ENCODE measurements at places on chromosomes 3 and 15. TPM values are rescaled to one million over a fixed set of nuclear protein-coding genes. Genes with fewer than 3 reads are reported as not detected.

- no peaks in the 10 kb centered on the region for H3K27me3 ChIP-seq
- peaks cover 21% of the 10 kb centered on the region for H3K36me3 ChIP-seq
- DNase-seq: no peak
- H3K27ac ChIP-seq: no peak overlapping the region
- H3K4me3 ChIP-seq: no peak overlapping the region
- peaks cover 13% of the 10 kb centered on the region for H3K4me1 ChIP-seq
These were observed 11.4 kb downstream of the TM4SF1 start for GRCh38 chr3:149366031-149366430.

GRCh38 chr15:66508293-66508883, 3.3 kb downstream of the ZWILCH start:
- no peak overlapping the region for H3K4me3 ChIP-seq
- DNase-seq: no peak
- H3K4me1 ChIP-seq: peaks cover 3% of the 10 kb centered on the region
- no peak overlapping the region for H3K27ac ChIP-seq
- H3K36me3 ChIP-seq: peaks cover 6% of the 10 kb centered on the region

DNA sequence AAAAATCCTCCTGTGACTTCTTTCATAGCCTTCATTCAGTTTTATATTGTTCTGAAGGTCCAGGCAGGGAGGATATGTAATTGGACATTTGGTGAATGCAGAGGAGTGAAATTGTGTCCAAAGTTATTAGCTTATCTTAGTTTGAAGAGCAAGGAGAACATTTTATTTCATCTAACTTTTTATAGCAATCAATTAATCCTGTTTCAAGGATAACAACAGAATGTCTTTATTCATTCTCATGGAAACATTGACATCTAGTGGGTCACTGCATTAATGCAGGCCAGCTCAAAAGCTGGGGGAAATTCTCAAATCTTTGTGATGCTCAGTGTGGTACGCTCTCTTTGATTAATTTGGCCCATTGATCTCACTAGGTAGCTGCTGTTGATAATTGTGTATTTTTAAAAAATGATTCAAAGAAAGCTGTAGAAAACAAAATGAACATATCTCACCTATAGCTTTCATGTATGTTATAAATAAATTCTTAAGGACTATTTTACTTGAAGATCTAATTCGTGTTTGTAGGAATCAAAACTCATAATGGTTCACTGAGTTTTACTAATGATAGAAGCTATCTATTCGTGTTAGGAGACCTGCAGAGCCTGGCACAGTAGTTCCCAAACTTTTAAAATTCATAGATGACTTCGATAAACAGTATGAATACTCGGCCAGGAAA, 150.8 kb upstream of the KCNMB2 start:
- H3K4me3 ChIP-seq: no peak overlapping the region
- no peaks in the 10 kb centered on the region for H3K27me3 ChIP-seq
- DNase-seq: peak; percentile 17
- H3K36me3 ChIP-seq: no peaks in the 10 kb centered on the region

DNA sequence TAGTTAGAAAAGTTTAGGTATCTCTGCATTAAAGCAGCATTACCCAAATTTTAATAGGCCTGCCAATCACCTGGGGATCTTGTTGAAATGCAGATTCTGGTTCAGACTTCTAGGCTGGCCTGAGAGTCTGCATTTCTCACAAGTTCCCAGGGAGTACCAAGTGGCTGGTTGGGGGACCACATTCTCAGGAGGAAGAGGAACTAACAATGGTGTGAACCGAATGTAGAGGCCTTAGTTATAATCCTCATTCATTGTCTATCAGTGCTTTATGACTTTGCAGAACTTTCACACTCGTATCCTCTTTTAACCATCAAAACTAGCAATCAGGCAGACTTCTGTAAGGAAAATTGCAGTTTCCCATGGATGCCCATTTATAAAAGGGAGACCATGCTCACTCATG, 38.2 kb upstream of the UBE2E1 start:
- no peaks in the 10 kb centered on the region for H3K27me3 ChIP-seq
- H3K27ac ChIP-seq: no peak overlapping the region
- no peak for DNase-seq
- H3K36me3 ChIP-seq: no peaks in the 10 kb centered on the region
- H3K4me1 ChIP-seq: no peaks in the 10 kb centered on the region

- H3K27ac ChIP-seq: no peak overlapping the region
- no peaks in the 10 kb centered on the region for H3K4me1 ChIP-seq
- DNase-seq: no peak
- peaks cover 11% of the 10 kb centered on the region for H3K27me3 ChIP-seq
These were observed 42.8 kb downstream of the ALDH1L1 start for GRCh38 chr3:126137490-126138130.

DNA sequence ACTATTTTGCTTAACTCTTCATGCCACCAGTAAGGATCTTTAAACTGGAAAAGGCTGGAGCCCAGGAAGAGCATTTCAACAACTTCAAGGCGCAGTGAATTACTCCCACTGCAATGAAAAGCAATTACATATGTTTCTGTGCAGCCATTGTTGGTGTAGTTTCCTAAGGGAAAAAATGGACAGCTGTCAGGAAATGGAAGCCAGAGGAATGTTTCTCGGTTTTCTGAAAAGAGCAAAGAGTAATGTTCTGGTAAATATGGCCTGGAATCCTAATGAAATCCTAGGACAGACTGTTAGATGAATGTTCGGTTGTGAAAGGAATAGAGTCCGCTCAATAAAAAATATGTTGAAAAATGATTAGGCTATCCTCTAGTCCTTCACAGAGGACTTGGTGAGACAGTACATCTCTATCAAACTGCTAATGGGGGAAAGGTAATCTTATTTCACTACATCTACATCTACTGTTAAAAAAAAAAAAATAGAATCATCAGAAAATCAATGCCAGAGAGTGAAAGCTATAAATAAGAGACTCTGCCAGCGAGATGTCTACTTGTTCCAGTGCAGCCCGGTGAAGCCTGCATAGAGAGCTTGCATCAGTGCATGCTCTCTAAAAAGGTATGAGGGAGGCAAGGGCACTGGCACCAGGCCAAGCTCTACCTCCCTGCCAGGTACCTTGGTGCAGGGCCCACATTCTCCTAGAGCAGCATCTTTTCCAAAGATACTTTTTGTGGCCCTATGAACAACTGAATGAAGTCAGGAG, 68.2 kb upstream of the TJP1 start:
- H3K27me3 ChIP-seq: no peaks in the 10 kb centered on the region
- H3K36me3 ChIP-seq: no peaks in the 10 kb centered on the region
- DNase-seq: no peak
- no peak overlapping the region for H3K4me3 ChIP-seq
- H3K27ac ChIP-seq: no peak overlapping the region

DNA sequence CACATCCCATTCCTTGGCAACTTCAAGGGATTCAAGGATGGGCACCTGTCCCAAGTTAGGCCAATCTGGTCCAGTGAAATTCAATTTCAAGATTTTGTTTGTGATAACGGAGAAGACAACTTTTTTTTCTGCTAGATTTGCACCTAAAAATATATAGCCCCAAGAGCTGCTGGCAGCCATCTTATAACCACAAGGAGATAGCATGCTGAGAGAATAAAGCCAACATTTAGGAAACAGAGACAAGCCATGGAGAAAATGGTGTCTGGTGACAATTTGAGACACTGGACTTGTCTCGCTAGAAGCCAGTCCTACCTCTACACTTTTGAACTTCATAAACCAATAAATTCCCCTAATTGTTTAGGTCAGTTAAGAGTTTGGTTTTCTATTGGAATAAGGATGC, 5.4 kb downstream of the PARL start:
- no peak overlapping the region for H3K4me3 ChIP-seq
- no peaks in the 10 kb centered on the region for H3K36me3 ChIP-seq
- no peaks in the 10 kb centered on the region for H3K27me3 ChIP-seq
- H3K27ac ChIP-seq: no peak overlapping the region
- no peak for DNase-seq

DNA sequence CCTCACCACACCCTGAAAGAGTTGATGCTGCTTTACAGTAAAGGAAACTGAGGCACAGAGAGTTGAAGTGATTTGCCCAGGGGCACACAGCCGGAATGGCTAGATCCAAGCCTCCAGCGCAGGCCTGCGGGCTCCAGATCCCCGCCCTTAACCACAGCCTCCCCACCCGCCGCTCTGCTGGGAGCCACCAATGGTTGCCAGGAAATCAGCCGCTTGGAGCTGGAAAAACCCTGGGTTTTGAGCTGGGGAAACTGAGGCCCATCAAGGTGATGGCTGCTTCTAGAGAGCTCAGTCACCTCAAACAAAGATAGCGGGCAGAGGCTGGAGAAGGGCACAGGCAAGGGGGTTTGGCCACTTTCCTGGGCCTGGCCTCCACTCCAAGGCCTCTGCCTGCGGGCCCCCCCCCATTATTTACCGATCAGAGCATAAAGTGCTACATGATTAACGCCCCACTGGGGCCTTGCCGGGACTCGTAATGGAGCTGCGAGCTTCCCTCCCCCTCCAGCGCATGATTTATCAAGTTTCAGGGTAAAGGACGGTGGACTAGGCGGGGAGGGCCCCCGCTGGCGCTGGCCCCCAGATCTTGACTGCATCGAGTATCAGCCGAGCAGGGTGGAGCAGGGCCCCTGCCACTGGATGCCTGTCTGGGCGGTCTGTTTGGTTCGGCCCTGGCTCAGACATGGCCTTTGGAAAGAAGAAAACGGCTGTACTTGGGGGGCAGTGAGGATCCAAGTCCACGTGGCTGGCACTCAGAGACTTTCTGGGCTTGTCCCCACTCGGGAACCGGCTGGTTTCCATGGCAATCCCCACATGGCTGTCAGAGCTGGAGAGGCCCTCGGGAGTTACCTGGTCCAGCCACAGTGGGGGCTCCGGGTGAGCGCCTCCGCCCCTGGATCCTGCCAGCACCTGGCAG, 9.1 kb downstream of the PLXND1 start:
- H3K4me1 ChIP-seq: peaks cover 61% of the 10 kb centered on the region
- DNase-seq: peak; percentile 59
- H3K4me3 ChIP-seq: no peak overlapping the region
- H3K27ac ChIP-seq: peak overlapping the region; percentile 91

DNA sequence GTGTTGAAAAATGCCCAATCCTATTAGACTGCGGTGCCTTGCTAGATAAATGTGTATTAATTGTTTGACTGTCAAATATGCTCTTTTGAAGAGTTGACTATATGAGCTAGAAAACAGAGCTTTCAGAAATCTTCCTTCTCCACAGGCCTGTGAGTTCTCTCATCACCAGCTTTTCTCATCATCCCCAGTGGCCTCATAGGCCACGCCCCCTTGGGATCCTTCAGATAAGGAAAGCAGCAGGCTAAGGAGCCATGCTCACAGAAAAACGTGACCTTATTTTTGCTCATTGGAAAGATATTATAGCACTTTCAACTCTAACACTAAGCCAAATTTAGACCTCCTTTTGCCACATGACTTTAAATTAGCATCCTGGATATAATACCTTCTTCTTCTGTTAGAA, 514.4 kb upstream of the ARRDC4 start:
- H3K27me3 ChIP-seq: no peaks in the 10 kb centered on the region
- H3K4me1 ChIP-seq: no peaks in the 10 kb centered on the region
- H3K36me3 ChIP-seq: no peaks in the 10 kb centered on the region
- no peak overlapping the region for H3K4me3 ChIP-seq

DNA sequence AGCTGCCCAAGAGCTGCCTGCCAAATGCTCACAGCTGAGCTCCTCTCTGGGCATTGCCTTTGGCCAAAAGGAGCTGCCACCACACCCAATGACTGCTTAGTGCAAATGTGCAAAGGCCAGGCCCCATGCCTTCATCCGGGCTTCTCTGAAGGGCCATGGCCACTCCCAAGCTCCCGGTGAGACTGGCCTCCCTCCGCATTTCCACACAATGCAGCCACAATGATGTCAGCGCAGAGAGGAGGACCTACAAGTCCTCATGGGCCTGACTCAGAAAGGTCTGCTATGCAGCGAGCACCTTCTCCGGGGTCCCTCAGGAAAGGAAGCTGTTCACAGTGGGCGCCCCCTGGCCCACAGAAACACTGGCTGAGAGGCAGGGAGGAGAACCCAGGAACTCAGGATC, 12.7 kb downstream of the OXTR start:
- no peak overlapping the region for H3K4me3 ChIP-seq
- H3K36me3 ChIP-seq: peaks cover 23% of the 10 kb centered on the region
- H3K27me3 ChIP-seq: no peaks in the 10 kb centered on the region
- DNase-seq: peak; percentile 37

Gene FSIP1
- total RNA-seq: 0.84 TPM

Gene FHIT
- total RNA-seq: 6.7 TPM
